ENCODE measurements at places on chromosomes 4 and X.

GRCh38 chr4:67632492-67632891 is 68.5 kb downstream of the UBA6 start:
- no peak for DNase-seq

GRCh38 chr4:121236353-121237068 is 72.4 kb upstream of the TNIP3 start:
- DNase-seq: no peak

DNA sequence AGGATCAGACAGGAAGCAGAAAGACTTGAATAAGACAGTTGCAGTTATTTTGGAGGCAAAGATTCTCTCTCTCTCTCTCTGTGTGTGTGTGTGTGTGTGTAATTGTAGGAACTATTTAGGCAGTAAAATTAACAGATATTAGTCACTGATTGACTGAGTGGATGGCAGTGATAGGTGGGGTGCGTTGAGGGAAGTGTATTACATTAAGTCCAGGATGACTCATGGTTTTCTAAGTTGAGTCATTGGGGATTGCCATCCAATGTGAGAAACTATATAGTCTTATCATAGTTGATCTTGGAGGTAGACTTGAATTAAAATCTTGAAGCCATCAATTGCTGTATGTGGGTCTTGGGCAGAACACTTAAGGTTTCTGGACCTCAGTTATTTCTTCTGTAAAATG is 75.4 kb downstream of the AR start:
- no peak for DNase-seq

DNA sequence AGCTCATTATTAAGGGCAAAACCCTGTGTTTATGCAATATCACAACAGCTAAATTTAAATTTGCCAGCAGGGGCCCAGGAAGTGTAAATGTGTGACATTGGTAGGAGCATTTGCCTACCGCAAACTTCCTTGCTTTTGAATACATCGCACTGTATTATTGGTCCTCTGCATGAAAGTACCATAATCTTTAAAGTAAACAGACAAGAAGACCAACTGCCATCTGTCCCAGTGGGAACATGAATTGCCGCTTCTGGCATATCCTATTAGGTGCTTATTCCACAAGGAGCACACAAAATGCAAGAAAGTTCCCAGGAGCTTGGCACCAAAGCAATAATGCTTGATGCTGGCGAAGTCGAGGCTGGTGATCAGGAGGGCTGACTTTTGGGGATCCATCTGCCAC is 51.3 kb downstream of the SOD3 start:
- no peak for DNase-seq

DNA sequence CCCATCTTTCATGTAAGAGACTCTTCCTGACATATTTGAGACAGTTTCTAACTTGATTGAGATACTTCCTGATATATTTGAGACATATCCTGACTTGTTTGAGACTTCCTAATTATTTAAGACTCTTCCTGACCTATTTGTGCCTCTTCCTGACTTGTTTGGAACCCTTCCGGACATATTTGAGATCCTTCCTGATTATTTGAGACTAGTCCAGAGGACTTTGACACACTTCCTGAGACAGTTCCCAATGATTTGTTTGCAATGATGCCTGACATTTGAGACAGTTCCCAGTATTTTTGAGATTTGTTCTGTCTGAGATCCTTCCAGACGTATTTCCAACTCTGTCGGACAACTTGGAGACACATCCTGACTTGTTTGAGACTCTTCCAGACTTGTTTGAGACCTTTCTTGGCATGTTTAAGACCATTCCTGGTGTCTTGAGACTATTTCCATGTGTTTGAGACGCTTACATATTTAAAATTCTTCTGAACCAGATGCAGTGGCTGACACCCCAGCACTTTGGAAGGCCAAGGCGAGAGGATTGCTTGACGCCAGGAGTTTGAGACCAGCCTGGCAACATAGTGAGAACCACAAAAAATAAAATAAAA is 118.9 kb upstream of the USP9X start:
- DNase-seq: no peak

GRCh38 chrX:136711147-136711546 is 63.2 kb downstream of the CD40LG start:
- DNase-seq: no peak

GRCh38 chr4:26052663-26053541 is 138.9 kb downstream of the SMIM20 start:
- DNase-seq: no peak

DNA sequence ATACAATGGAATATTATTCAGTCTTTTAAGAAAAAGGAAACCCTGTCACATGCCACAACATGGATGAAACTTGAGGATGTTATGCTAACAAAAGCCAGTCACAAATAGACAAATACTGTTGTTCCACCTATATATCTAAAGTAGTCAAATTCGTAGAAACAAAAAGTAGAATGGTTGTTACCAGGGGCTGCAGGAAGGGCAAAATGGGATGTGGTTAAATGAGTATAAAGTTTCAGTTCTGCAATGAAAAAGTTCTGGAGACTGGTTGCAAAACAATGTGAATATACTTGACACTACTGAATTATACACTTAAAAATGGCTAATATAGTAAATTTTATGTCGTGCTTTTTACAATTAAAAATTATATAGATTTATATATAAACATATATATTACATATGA is 12.2 kb downstream of the SPOCK3 start:
- no peak for DNase-seq

DNA sequence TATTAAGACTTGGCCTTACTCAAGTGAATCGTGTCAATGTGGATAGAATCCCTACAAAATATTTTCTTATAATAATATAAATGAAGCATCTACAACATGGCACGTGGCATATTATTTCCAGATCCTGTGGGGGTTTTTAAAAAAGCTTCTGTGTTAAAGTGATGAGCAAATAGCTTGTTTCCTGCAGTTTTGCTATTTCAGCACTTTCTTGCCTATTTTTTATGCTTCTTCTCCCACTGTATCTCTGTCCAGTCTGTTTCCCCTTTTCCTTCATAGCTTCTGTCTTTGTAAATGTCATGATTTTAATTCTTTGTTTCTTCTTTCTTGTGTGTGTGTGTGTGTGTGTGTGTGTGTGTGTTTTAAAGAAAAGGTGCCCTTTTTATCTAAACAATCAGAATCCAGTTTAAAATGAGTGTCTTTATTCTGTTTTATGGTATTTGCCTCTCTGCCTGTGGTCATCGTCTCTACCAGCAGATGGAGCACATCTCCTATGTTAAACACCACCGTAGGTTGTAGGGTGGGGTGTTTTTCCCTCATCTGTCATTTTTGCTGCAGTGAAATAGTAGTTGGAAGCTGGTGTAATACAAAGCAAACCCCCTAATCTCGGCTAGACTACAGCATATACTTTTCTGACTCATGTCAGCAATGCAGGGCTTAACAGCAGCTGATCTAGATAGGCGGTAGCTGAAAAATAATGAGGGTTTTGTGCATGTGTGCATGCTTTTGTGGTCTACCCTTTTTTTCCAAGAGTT is 33.1 kb downstream of the FTHL17 start:
- no peak for DNase-seq

GRCh38 chr4:8393593-8394038 is 46.9 kb downstream of the ACOX3 start:
- DNase-seq: no peak

DNA sequence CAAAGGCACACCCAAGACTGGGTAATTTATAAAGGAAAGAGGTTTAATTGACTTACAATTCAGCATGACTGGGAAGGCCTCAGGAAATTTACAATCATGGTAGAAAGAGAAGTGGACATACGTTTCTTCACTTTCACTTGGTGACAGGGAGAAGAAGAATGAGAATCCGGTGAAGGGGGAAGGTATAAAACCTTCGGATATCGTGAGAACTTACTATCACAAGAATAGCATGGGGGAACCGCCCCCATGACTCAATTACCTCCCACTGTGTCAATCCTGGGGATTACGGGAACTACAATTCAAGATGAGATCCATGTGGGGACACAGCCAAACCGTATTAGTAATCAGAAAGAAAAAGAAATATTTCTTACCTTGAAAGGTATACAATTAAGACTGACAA is 782.9 kb upstream of the HS3ST1 start:
- no peak for DNase-seq

- no peak for DNase-seq
Measured at GRCh38 chrX:20461002-20461401, 194.3 kb upstream of the RPS6KA3 start.

- DNase-seq: no peak
Measured at GRCh38 chr4:175810073-175810730, 1.9 kb downstream of the GPM6A start.

- no peak for DNase-seq
Measured at GRCh38 chr4:7238300-7238960, 46.1 kb downstream of the SORCS2 start.

DNA sequence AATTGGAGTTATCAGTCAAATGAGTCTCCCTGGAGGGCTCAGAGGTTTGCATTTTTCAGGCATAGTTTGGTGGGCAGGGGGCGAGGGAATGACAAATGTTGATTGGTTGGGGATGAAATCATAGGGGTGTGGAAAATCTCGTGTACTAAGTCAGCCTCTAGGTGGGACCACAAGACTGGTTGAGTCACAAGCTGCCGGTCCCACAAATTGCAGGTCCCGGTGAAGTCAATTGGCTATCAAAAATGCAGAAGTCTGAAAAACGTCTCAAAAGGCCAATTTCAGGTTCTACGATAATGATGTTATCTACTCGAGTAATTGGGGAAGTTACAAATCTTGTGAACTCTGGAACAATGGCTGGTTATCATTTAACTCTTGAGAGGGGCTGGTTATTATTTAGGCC is 98.8 kb upstream of the DHX15 start:
- DNase-seq: no peak

DNA sequence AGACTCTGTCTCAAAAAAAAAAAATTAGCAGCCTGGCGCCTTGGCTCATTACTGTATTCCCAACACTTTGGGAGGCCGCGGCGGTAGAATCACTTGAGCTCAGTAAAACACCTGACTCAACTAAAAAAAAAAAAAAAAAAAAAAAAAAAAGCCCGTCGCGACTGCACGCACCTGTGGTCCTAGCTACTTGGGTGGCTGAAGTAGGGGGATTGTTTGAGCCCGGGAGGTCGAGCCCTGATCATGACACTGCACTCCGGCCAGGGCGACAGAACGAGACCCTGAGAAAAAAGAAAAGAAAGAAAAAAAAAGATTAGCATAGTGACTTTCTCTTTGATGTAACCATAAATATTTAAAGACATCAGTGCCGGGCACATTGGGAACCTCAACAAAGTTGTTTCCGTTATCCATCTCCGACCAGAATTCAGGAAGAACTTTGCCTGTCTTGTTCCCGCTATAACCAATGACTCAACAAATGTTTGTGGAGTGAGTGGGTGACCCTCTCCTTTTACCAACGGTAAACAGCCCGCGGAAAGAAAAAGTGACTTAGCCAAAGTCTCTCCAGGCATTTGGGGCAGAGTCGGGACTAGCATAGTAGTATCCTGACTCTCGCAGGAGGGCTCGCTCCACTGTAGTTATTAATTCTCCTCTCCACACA is 553 bp upstream of the MED28 start:
- DNase-seq: no peak

DNA sequence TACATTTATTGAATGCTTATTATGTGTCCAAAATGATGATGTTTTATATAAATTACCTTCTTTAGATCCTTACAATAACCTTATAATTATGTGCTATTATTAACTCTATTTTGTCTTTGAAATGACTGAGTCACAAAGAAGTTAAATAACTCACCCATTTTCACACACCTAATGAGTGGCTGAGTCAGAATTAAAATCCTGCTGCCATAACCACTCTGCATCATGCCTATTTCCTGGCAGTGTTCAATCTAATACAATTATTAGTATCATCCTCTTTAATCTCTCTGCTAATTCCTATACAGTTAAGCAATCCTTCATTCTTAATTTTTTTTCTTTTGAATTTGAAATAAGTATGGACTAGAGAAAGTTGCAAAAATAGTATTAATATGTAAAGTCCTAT is 342.9 kb downstream of the CFAP299 start:
- no peak for DNase-seq

- DNase-seq: no peak
Measured at GRCh38 chr4:107037199-107037584, 1.1 kb upstream of the DKK2 start.

DNA sequence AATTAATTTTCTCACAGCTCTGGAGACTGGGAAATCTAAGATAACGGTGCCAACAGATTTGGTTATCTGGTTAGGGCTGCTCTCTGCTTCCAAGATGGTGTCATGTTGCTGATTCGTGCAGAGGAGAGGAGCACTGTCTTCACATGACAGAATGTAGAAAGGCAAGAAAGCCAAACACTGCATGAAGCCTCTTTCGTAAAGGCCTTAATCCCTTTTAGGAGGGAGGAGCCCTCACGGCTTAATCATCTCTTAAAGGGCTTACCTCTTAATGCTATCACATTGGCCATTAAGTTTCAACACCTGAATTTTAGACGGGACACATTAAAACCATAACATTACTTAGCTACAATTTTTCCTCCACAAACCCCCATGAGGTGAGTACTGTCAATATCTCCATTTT is 174.1 kb downstream of the COX18 start:
- DNase-seq: no peak

DNA sequence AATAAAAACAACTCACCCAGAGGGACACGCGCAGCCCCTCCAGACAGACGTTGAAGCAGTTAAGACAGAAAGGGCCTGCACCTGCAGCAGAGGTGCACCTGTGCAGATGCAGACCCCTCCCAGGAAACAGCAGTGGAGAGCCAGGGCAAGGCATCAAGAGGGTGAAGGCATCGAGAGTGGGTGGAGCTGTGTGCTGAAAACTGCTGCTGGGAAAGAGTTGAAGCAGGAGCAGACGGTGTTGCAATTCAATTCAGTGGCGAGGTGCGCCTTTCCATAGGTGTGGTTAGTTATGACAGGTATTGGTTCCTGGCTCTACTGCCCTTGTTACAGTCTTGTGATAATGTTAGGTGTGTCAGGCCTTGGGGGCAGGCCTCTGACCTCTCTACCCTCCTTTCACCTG is 16.7 kb downstream of the LETM1 start:
- DNase-seq: no peak

- no peak for DNase-seq
Measured at GRCh38 chr4:38979511-38980230, 52.5 kb downstream of the TMEM156 start.

GRCh38 chrX:132267392-132267791 is 48.1 kb upstream of the RAP2C start:
- DNase-seq: no peak

- DNase-seq: no peak
Measured at GRCh38 chrX:78140206-78140605, 756 bp upstream of the TAF9B start.

- DNase-seq: no peak
Measured at GRCh38 chr4:157080605-157081004, 4.7 kb downstream of the GLRB start.

GRCh38 chrX:35076061-35076460 is 133.5 kb downstream of the FAM47B start:
- no peak for DNase-seq

DNA sequence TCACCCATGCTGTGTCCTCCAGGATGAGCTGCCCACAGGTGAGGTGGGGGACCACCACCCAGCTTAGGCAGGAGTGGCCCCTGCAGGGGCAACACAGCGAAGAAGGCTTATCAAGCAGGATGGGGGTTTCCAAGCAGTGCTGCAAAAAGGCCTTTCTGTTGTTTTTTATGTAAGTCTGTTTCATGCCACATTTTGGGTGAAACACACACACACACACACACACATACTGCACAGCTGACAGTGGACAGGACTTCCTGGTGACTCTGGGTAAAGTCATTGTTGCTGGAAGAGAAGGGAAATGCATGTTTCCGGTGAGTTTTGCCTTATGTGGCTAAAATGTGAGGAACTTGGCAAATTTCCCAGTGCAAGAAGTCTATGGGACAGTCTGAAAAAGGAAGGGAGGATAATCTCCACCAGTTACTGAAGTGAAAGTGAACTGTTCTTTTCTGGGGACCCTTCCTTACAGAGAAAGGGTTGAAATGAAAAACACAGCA is 119.2 kb downstream of the IRF2 start:
- no peak for DNase-seq
